ENCODE measurements at places on chromosomes 2 and 18.
A peak's percentile ranks its signal among the peaks of the same experiment; 100 is the strongest.

GRCh38 chr18:76713432-76713831 lies 108.9 kb upstream of the ZNF236 start:
- DNase-seq = no peak
- no peaks in the 10 kb centered on the region for H3K27me3 ChIP-seq
- no peak overlapping the region for H3K4me3 ChIP-seq
- peaks cover 3% of the 10 kb centered on the region for H3K4me1 ChIP-seq
- H3K36me3 ChIP-seq = no peaks in the 10 kb centered on the region
- H3K27ac ChIP-seq = no peak overlapping the region

GRCh38 chr2:111946294-111947114 lies 48.1 kb downstream of the MERTK start:
- no peak overlapping the region for H3K27ac ChIP-seq
- H3K36me3 ChIP-seq = peaks cover 22% of the 10 kb centered on the region
- H3K4me1 ChIP-seq = no peaks in the 10 kb centered on the region
- no peak for DNase-seq
- H3K4me3 ChIP-seq = no peak overlapping the region
- no peaks in the 10 kb centered on the region for H3K27me3 ChIP-seq

- DNase-seq = no peak
- H3K27ac ChIP-seq = no peak overlapping the region
- H3K36me3 ChIP-seq = no peaks in the 10 kb centered on the region
- peaks cover 38% of the 10 kb centered on the region for H3K4me1 ChIP-seq
- no peaks in the 10 kb centered on the region for H3K27me3 ChIP-seq
Observed at GRCh38 chr2:101325425-101325824, 16.9 kb upstream of the RNF149 start.

- no peak overlapping the region for H3K27ac ChIP-seq
- peak; percentile 74 for DNase-seq
- peaks cover 6% of the 10 kb centered on the region for H3K4me1 ChIP-seq
- no peak overlapping the region for H3K4me3 ChIP-seq
- H3K27me3 ChIP-seq = no peaks in the 10 kb centered on the region
Observed at GRCh38 chr2:121721926-121722325, 14.7 kb downstream of the NIFK start.

All from CD14-positive monocyte (primary cell).